ENCODE measurements at places on chromosomes 11 and 22.

DNA sequence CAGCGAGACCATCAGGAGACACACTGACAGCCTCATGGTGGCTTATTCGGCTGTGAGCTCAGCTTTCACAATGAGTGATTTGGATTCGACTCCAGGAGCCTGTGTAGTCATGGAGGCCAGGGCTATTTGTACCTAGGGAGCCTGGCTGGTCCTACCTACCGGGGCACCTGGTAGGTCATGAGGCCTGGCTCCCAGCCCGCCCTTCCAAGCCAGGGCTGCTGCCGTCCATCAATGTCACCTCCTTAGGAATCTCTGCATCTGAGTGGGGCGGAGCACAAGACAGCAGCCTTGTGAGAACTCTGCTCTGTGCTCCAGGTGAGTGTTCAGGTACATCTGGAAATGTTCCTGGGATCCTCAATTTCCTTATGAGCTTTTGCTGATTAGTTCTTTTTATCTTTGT is at the start of gene SCGB1D4:
Gene SCGB1D4, minus strand, starts transcription at position 101 of the 400 bp plus-strand sequence. Its CDS starts 65 bp downstream, at position 36.
- peaks cover 27% of the 10 kb centered on the region for H3K27me3 ChIP-seq
- no peak within 1 kb of the TSS for H3K27ac ChIP-seq
- H3K36me3 ChIP-seq, result no peaks in the 10 kb centered on the region
- DNase-seq, result no peak
- H3K4me1 ChIP-seq, result no peaks in the 10 kb centered on the region
- H3K4me3 ChIP-seq, result no peak within 1 kb of the TSS

- H3K27ac ChIP-seq, result no peak overlapping the region
- H3K4me3 ChIP-seq, result no peak overlapping the region
- DNase-seq, result no peak
- H3K36me3 ChIP-seq, result no peaks in the 10 kb centered on the region
Measured at GRCh38 chr22:46112405-46112804, 37.9 kb upstream of the PPARA start.

DNA sequence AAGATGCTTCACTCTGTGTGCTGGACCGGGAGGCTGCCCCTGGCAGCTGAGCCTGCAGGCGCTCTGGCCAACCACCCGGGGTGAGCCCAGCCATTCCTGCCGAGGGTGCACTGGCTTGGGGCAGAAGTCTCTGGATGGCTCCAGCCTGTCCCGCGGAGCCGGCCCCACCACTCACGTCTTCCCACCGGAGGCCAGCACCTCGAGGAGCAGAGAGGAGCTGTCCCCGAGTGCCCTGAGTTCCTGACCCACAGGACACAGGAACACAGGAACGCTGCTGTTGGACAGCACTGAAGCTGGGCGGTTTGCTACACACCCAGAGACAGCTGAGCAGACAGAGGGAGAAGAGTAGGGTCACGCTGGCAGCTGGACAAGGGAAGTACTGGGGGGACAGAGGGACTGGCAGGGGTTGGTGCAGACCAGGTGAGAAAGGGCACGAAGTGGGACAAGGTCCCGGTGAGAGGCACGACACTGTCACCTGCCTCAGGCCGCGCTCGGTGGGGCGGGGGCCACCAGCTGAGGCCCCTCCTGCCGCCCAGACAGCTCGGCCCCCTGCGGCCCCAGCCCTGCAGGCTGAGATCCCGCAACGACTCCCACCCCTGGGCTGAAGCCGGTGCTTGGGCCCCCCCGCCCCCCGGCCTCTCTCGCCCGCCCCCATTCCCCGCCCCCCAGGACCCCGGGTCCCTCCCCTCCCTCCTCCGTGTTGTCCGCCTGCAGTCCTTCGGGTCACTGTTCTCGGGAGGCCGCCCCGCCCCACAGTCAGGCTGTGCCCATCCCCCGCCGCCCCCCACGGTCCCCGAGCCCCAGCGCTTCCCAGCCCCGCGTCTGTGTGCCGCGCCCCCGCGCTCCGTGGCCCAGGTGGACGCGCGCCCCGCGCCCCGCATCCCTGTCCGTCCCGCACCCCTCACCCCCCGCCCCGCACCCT is 624 bp upstream of the B4GALNT4 start:
- no peak for DNase-seq
- no peak overlapping the region for H3K27ac ChIP-seq
- H3K4me1 ChIP-seq, result peaks cover 14% of the 10 kb centered on the region
- H3K36me3 ChIP-seq, result peaks cover 2% of the 10 kb centered on the region

- DNase-seq, result peak; percentile 51
- H3K4me1 ChIP-seq, result peaks cover 27% of the 10 kb centered on the region
- no peaks in the 10 kb centered on the region for H3K36me3 ChIP-seq
- H3K27ac ChIP-seq, result no peak overlapping the region
- H3K4me3 ChIP-seq, result no peak overlapping the region
- peaks cover 42% of the 10 kb centered on the region for H3K27me3 ChIP-seq
Measured at GRCh38 chr11:64385945-64386704, 27.2 kb downstream of the RPS6KA4 start.

GRCh38 chr22:44151676-44152075 is 29.0 kb upstream of the PARVG start:
- no peak for DNase-seq
- H3K27me3 ChIP-seq, result peaks cover under 1% of the 10 kb centered on the region
- no peaks in the 10 kb centered on the region for H3K4me1 ChIP-seq
- no peak overlapping the region for H3K4me3 ChIP-seq
- no peak overlapping the region for H3K27ac ChIP-seq

GRCh38 chr11:57546869-57547475 is 9.6 kb downstream of the SMTNL1 start:
- H3K4me3 ChIP-seq, result no peak overlapping the region
- peak overlapping the region; percentile 60 for H3K27ac ChIP-seq
- H3K4me1 ChIP-seq, result peaks cover 14% of the 10 kb centered on the region
- H3K27me3 ChIP-seq, result no peaks in the 10 kb centered on the region
- DNase-seq, result no peak

GRCh38 chr22:39084666-39085065 is 7.6 kb downstream of the APOBEC3G start:
- no peak overlapping the region for H3K4me3 ChIP-seq
- H3K36me3 ChIP-seq, result peaks cover 82% of the 10 kb centered on the region
- no peak for DNase-seq
- H3K4me1 ChIP-seq, result peaks cover 92% of the 10 kb centered on the region
- peak overlapping the region; percentile 60 for H3K27ac ChIP-seq
- H3K27me3 ChIP-seq, result no peaks in the 10 kb centered on the region

- H3K4me3 ChIP-seq, result no peak overlapping the region
- H3K27me3 ChIP-seq, result peaks cover 13% of the 10 kb centered on the region
- DNase-seq, result no peak
- H3K27ac ChIP-seq, result no peak overlapping the region
- no peaks in the 10 kb centered on the region for H3K36me3 ChIP-seq
- peaks cover 30% of the 10 kb centered on the region for H3K4me1 ChIP-seq
Measured at GRCh38 chr11:82754410-82754809, 20.7 kb upstream of the FAM181B start.
